Smooth muscle cell of the coronary artery (primary cell): ENCODE measurements at places on chromosomes 4 and X. TPM values are rescaled to one million over a fixed set of nuclear protein-coding genes. Genes with fewer than 3 reads are reported as not detected.

The GYPE gene
- 0.59 and 1.3 TPM in 2 replicates for total RNA-seq

The NIPAL1 gene
- total RNA-seq, result 7.1 TPM in 1 of 2 replicates, not detected in the other

The HSPA4L gene
- total RNA-seq, result 2.3 and 8.1 TPM in 2 replicates

The OR13H1 gene
- not detected in 2 replicates for total RNA-seq

The TCEANC gene
- 1.8 and 7.3 TPM in 2 replicates for total RNA-seq

The GAGE12E gene
- total RNA-seq, result not detected in 2 replicates

The TRO gene
- total RNA-seq, result 5.9 and 18.3 TPM in 2 replicates

The PCDH7 gene
- total RNA-seq, result 0.23 and 10.3 TPM in 2 replicates

The XAGE5 gene
- not detected in 2 replicates for total RNA-seq

The FSTL5 gene
- total RNA-seq, result 0.12 TPM in 1 of 2 replicates, not detected in the other

The SYN1 gene
- total RNA-seq, result 0.08 and 0.59 TPM in 2 replicates

The MAGED4B gene
- total RNA-seq, result 31.1 and 33.7 TPM in 2 replicates

The TRIM2 gene
- 23.3 and 69.9 TPM in 2 replicates for total RNA-seq
